IMR-90 (cell line): ENCODE measurements at places on chromosomes 12 and 14. TPM values are rescaled to one million over a fixed set of nuclear protein-coding genes. Genes with fewer than 3 reads are reported as not detected.

DNA sequence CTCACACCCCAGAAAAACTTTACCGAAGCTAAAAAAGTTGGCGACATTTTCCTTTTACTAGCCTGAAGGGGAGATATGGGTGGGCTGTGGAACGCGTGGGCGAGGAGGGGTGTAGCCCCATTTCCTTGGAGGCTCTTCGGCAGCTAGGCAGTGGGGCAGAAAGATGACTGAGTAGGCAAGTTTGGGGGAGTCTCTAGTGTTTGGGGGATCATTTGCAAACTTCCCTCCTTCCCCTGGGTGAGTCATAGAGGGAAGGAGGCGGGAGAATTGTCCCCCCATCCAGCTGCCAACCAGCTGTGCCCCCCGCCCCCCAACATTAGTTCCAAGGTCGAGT, 2.3 kb downstream of the GLI1 start:
- DNase-seq = peak; percentile 33
- H3K27ac ChIP-seq = peak overlapping the region; percentile 67
- H3K4me1 ChIP-seq = peaks cover 7% of the 10 kb centered on the region

GRCh38 chr14:21669284-21669683, 4.3 kb downstream of the OR4E1 start:
- H3K36me3 ChIP-seq = no peaks in the 10 kb centered on the region
- DNase-seq = no peak
- no peaks in the 10 kb centered on the region for H3K4me1 ChIP-seq
- no peak overlapping the region for H3K4me3 ChIP-seq
- no peaks in the 10 kb centered on the region for H3K27me3 ChIP-seq

DNA sequence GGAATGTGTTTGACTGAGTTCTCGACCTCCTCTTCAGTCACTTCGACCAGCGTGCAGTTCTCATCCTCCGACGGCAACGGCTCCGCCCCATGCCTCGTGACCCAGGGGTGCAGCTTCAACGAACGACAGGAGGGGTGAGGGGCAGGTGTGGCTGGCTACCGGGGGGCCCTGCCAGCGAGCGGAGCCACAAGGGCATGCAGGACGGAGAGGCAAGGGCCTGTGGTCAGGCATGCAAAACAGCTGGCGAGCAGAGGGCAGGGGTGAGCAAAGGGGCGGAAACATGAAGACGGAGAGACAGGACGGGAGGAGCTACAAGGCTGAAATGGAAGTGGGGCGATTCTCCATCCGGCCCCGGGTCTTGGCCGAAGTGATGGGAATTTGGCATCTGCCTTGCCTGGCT, 38.7 kb downstream of the P2RX4 start:
- H3K36me3 ChIP-seq = peaks cover 58% of the 10 kb centered on the region
- no peak for DNase-seq
- H3K27me3 ChIP-seq = no peaks in the 10 kb centered on the region
- H3K4me3 ChIP-seq = no peak overlapping the region
- no peaks in the 10 kb centered on the region for H3K4me1 ChIP-seq

Gene ABCD2
- total RNA-seq = not detected in 2 replicates

- peaks cover 3% of the 10 kb centered on the region; the same call in 1 of the 2 replicates for H3K4me1 ChIP-seq
- peak overlapping the region; percentile 71 for H3K4me3 ChIP-seq
- H3K27me3 ChIP-seq = no peaks in the 10 kb centered on the region
- peak; percentile 82 for DNase-seq
- no peaks in the 10 kb centered on the region for H3K36me3 ChIP-seq
Observed at GRCh38 chr12:106358396-106359241, 1.1 kb downstream of the POLR3B start.

Gene PLD4
- total RNA-seq = not detected in 2 replicates

GRCh38 chr14:96177766-96178375, 26.8 kb upstream of the BDKRB2 start:
- H3K4me1 ChIP-seq = peaks cover 30% of the 10 kb centered on the region
- DNase-seq = no peak
- no peak overlapping the region for H3K4me3 ChIP-seq

DNA sequence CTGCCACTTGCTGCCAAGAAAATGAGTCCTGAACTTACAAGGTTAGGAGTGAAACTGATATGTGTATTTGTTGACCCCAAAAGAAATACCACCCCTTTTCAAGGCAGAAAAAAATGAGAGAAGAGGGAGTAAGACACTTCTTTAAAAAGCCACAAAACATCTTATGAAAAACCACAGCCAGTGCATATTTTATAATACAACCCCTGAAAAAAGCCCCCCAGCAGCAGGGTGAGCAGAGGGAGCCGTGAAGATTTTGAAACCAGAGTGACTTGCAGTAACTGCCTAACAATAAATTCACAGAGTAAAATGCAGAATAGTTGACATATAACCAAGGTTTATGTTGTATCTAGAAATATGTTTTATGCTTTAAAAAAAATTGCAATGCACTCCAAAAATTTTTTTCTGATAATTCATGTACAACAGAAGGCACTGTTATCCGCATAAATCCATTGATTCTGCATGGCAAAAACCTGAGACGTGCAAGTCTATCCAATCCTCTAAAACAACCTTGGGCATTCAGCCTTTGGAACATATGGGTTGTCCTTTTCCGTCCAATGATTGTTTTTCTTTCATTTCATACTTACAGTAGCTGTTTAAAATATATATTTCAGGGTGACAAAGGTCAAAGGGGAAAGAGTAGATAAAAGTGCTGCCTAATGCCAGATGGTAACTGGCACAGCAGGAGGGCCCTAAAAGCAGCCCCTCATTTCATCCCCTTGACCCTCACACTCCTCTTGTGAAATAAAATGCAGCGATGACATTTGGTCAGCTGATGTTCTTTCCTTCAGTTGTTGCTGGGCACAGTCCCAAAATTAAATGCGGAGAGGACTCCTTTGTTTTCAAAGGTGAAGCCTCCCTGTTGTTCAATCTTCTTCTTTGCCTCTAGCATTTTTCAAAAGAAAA, 65.3 kb downstream of the IPO8 start:
- no peak for DNase-seq
- no peak overlapping the region for H3K4me3 ChIP-seq
- no peaks in the 10 kb centered on the region for H3K4me1 ChIP-seq
- H3K36me3 ChIP-seq = peaks cover 20% of the 10 kb centered on the region
- no peak overlapping the region for H3K27ac ChIP-seq

Gene ASCL1
- not detected in 2 replicates for total RNA-seq

DNA sequence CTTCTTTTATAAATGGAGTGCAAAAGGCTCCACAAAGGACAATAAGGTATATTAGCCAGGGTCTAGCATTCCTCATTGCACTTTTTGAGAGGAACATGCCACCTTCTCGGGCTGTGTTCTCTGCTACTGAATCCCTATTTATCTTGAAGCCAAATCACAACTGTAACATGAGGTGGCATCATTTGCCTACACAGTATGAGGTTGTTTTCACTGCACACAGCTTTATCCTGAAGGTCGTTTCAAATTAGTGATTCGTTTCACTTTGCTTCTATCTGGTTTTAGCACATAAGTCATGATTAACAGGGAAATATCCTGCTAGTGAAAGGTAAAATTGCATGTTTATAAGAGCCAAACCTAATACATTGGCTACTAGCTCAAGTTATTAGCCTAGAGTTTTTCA, 153.8 kb downstream of the SLC35F4 start:
- H3K36me3 ChIP-seq = no peaks in the 10 kb centered on the region
- DNase-seq = no peak
- H3K4me3 ChIP-seq = no peak overlapping the region

Gene SLC39A9
- 137 and 168 TPM in 2 replicates for total RNA-seq

Gene POTEM
- not detected in 2 replicates for total RNA-seq

DNA sequence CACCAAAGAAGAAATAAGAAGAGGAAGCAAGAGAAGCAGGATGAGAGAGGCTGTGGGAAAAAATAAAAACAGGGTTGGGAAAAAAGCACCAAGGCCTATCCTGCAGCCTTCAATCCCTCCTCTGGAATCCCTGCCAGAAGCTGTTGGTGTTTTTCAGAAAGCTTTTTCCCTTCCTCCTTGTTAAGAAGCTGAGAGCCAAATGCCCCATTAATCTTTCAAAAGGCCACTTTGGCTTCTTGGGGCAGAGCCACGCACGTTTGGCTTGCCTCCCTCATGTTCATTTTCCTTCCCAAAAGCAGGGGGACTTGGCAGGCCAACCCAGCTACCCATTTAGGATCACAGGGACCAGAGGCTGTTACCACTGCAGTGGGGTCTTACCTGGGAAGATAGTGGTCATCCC, 365.3 kb downstream of the NUAK1 start:
- no peaks in the 10 kb centered on the region for H3K4me1 ChIP-seq
- no peaks in the 10 kb centered on the region for H3K36me3 ChIP-seq
- H3K27ac ChIP-seq = no peak overlapping the region
- H3K4me3 ChIP-seq = no peak overlapping the region
- no peak for DNase-seq

Gene LTBP2
- 23.8 and 26.7 TPM in 2 replicates for total RNA-seq
